ENCODE measurements at places on chromosomes 4 and X. TPM values are rescaled to one million over a fixed set of nuclear protein-coding genes. Genes with fewer than 3 reads are reported as not detected.

The PNMA5 gene
- total RNA-seq, result not detected

The USP17L10 gene
- total RNA-seq, result not detected

The TLR1 gene
- total RNA-seq, result not detected

The ARMCX1 gene
- total RNA-seq, result 50.5 TPM

The HSFX3 gene
- not detected for total RNA-seq

The HPSE gene
- 1.8 TPM for total RNA-seq

The ARMCX5 gene
- 16.2 TPM for total RNA-seq

The ATP8A1 gene
- 278 TPM for total RNA-seq

The TRIM60 gene
- total RNA-seq, result not detected

The CDS1 gene
- total RNA-seq, result 1.3 TPM

The FAAH2 gene
- total RNA-seq, result 1.8 TPM

The PHEX gene
- 0.17 TPM for total RNA-seq

The BBS7 gene
- total RNA-seq, result 49.8 TPM

The POU3F4 gene
- 1.8 TPM for total RNA-seq

The RTL3 gene
- not detected for total RNA-seq

The NEK1 gene
- total RNA-seq, result 23.2 TPM

The FAM47E gene
- total RNA-seq, result 2.9 TPM

The CT47B1 gene
- total RNA-seq, result not detected

The CSN1S1 gene
- total RNA-seq, result not detected

The CSN3 gene
- total RNA-seq, result not detected

The CORIN gene
- total RNA-seq, result 0.32 TPM

The DDIT4L gene
- total RNA-seq, result not detected

The BEX5 gene
- total RNA-seq, result 3.6 TPM

The CTAG1A gene
- total RNA-seq, result not detected

The USP26 gene
- not detected for total RNA-seq

The EVC2 gene
- total RNA-seq, result 2.3 TPM

The FAM184B gene
- total RNA-seq, result not detected

The UGT2B17 gene
- not detected for total RNA-seq

The PIM2 gene
- 16.5 TPM for total RNA-seq

The HERC5 gene
- 0.27 TPM for total RNA-seq

The DIAPH2 gene
- total RNA-seq, result 3.8 TPM

The JADE3 gene
- total RNA-seq, result 14.0 TPM

The SERPINA7 gene
- not detected for total RNA-seq

The SMPX gene
- total RNA-seq, result not detected

The WAS gene
- total RNA-seq, result 2.6 TPM

The WNK3 gene
- total RNA-seq, result 19.7 TPM

The NPNT gene
- not detected for total RNA-seq

The GATA1 gene
- not detected for total RNA-seq

The KIAA1210 gene
- total RNA-seq, result 0.98 TPM

The PFKFB1 gene
- 1.1 TPM for total RNA-seq

The GYPE gene
- not detected for total RNA-seq

The RAB39B gene
- 20.9 TPM for total RNA-seq

The LRIT3 gene
- total RNA-seq, result 0.12 TPM

The LRBA gene
- 26.4 TPM for total RNA-seq

The MND1 gene
- total RNA-seq, result 2.0 TPM

The H2AZ1 gene
- total RNA-seq, result 246 TPM

The DOK7 gene
- total RNA-seq, result 5.1 TPM

The NWD2 gene
- total RNA-seq, result 0.17 TPM
